ENCODE measurements at places on chromosomes 4 and X.

DNA sequence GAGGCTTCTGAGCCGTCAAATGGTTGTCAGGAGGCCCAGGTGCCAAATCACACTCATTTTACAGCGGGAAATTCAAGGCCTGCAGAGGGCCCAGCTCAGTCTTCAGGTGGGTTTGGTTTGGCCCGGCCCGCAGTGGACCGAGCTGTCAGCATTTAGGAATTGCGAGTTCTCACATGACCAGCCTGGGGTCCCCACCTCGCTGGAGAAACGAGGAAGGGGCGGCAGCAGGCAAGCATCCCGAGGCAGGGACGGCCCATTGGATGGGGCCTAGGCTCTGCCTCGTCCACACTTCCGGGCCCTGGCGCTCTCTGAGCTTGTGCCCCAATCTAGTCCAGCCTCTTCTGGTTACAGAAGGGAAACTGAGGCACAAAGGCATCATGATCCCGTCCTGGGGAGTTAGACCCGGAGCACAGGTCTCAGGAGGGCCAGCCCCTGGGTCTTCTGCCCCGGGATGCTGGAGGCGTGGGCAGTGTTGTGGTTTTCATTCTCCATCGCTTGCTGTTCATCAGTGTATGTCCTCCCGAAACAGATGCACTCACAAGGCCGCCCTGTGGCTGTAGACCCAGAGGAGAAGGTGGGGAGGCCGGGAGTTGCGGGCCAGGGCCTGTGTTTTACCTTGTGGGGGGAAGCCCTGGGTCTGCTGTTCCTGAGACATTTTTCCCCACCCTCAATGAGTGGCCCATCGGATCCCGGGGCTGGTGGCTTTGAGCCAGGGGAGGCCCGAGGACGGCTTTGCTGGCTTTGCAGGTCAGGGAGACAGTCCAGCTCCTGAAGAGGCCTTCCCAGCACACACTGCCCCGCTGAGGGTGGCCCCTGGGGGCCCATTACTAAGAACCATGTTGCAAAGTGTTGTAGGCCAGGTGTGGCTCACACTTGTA, 8.9 kb downstream of the PSAPL1 start:
- no peak for DNase-seq

DNA sequence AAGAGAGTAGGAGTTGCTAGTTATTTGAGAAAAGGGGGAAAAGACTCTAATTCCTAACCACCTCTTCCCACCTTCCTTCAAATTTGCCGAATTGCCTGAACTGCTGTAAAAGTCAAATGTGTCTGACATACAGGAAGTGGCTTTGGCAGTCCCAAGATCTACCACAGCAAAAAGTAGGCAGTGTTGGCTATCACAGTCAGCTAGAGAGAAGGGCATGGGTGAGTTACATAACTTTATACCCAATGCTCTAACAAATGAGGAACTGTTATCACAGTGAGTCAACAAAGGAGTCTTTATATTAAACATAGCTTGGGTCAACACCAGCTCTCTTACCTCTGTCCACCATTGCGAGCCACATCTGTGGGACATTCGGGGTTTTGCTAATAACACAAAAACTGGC, 2.4 kb upstream of the MBNL3 start:
- DNase-seq, result no peak

DNA sequence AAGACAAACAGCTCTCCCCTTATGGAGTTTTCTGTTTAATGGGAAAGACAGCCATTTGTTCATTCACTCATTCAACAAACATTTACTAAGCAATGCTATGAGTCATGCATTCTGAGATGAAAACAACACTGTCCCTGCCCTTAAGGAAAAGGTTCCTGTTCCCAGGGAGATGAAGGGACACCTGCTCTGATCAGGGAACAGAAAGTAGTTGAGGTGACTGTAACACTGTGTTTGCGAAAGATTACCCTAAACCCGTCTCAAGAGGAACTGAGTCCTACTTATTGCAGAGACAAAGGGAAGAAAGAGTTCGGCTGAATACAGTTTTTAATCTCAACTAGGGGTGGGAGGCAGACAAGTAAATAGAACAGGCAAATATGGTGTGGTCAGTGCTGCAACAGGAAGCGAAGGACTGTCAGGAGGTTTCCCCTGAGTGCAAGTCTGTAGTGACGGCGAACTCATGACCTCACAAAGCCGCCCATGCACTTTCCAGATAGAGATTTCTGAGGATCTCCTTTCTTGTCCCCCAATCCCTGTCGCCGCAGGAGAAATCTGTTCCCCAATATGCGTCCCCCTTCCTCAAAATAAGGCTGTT, 712 bp downstream of the STX18 start:
- no peak for DNase-seq

- DNase-seq, result no peak
These were observed 11.7 kb upstream of the PITX2 start for GRCh38 chr4:110634350-110635162.

- no peak for DNase-seq
These were observed 177.9 kb upstream of the TENM3 start for GRCh38 chr4:182065255-182065654.

GRCh38 chr4:86917212-86918039, 17.4 kb upstream of the AFF1 start:
- no peak for DNase-seq

GRCh38 chr4:84481077-84481859, 17.8 kb downstream of the NKX6-1 start:
- DNase-seq, result no peak

GRCh38 chr4:11138964-11139363, 289.7 kb downstream of the HS3ST1 start:
- DNase-seq, result no peak

DNA sequence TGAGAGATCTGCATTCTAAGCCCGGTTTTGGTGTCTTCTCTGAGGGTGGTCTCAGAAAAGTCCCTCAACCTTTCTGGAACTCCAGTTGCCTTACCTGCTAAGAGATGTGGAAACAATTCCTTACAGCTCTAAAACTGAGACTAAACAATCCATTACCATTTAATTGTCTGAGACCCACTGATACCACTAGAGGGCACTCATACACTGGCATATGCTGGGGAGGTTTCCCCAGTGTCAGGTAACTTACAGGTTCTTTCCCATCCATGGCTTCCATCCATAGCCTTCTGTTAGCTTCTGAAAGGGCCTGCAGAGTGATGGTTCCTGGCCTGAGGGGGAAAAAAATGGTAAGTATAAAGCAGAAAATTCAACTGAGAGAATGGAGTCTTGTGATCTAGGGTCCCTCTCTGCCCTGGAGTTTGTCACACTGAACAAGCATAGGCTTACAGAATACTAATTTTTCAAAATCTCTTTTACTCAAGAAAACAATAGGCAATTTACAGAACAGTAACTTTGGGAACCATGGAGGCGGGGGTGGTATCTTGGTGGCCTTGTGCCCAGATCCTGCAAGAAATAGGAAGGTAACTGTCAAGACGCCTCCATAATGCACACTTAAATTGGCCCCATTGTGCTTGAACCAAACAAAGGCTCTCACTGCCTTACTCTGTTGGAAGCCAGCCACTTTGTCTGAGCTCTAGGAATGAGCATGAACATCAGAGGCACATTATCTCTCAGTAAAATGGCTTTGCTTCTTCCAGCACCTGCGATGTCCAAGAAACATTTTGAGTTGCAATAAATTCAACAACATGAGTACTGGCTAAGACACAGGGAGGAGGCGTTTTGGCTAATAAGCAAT, 236.1 kb downstream of the OPHN1 start:
- DNase-seq, result no peak

- no peak for DNase-seq
These were observed 81.4 kb upstream of the WDR1 start for GRCh38 chr4:10197952-10198351.

DNA sequence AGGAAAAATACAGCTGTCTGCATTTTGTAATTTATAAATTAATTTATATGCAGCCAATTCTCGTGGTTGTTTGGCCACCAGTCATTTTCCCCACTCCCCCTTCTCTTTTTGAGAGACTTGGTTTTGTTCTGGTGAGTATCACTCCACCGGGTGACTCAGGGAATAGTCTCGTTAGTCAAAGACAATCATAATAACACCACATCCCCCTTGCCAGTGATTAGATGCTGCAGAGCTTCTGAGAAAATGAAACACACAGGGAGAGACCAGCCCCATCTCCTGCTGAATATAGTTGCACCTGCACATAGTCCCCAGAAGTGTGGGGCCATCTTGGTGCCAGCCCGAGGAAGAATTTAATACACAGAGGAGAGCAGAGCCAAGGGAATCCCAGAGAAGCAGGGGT, 8.0 kb upstream of the FNIP2 start:
- no peak for DNase-seq

DNA sequence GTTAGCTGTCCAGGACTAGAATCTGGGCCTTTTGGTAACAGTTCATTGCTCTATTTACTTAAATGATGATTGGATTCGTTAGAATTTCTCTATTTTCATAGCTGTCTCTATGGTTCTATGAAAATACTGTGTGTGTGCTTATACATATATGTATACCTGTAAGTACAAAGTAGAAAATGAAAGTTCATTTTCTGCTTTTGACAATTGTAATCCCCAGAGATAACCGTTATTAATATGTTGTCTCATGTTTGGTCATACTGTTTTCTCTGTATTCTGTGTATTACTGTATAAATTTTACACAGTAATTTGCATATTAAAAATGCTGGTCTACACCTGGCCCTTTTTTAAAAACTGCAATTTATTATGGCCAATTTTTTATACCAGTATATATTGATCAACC, 55.4 kb downstream of the CLCN3 start:
- DNase-seq, result no peak

- DNase-seq, result no peak
These were observed 12.4 kb upstream of the VEGFC start for GRCh38 chr4:176805155-176805554.

- DNase-seq, result no peak
These were observed 101.1 kb downstream of the DCAF12L2 start for GRCh38 chrX:126064901-126065541.

GRCh38 chr4:61152433-61152832, 47.7 kb upstream of the ADGRL3 start:
- no peak for DNase-seq

- DNase-seq, result no peak
These were observed 1.6 kb upstream of the PDGFRA start for GRCh38 chr4:54227256-54228055.

DNA sequence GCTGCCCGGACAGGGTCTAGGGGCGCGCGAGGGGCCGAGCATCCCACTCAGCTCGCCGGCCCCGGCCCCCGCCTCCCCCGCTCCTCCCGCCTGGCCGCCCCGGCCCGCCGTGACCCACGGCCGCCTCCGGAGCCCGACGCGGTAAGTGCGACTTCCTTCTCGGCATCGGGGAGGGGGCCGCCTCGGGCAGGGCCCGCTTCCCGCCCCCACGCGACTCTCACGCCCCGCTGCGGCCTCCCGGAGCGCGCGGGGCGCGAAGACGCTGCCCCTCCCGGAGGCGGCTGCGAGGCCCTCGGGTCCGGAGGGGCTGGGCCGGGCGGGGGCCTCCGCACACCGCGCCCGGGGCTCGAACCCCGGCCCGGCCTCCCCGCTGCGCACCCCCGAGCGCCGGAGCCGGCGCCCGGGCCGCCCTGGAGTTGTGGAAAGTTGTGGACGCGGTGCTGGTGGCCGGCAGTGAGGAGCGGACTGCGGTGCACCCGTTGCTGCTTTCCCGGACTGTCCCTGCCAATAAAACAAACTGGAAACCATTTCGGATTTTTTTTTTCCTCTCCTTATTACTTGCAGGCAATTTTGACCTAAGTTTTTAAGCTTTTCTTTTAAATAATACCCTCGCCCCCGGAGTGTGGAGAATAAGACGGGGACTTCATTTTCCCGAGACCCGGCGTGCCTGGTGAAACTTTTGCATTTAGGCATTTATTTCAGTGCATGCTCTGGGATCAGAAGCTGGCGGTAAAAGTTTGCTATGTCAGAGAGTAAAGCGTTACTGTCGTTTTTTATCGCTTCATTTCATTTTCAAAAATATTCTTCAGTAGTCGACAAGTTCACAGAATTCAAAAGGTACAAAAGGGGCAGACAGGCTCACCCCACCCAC, 13.0 kb upstream of the TMEM156 start:
- DNase-seq, result peak; percentile 22

All from KG1 (cell line).